Activated CD4-positive, alpha-beta T cell treated with anti-CD3 and anti-CD28 coated beads for 48 hours (primary cell): ENCODE measurements at places on chromosomes 16 and 17.

GRCh38 chr17:28712032-28712704 lies 480 bp upstream of the PROCA1 start:
- DNase-seq = peak; percentile 82

GRCh38 chr17:43846221-43846712 lies 709 bp upstream of the CD300LG start:
- peak; percentile 89 for DNase-seq

GRCh38 chr17:8155231-8155995 lies 3.2 kb upstream of the PER1 start:
- DNase-seq = no peak

- peak; percentile 34 for DNase-seq
Observed at GRCh38 chr17:35345926-35346771, 27.3 kb downstream of the SLFN11 start.
